ENCODE measurements at places on chromosomes 1 and 21. TPM values are rescaled to one million over a fixed set of nuclear protein-coding genes. Genes with fewer than 3 reads are reported as not detected.

The KLF17 gene
- total RNA-seq, result 0.25 TPM

The KCND3 gene
- 8.1 TPM for total RNA-seq

The UBE2U gene
- total RNA-seq, result not detected

The KIFAP3 gene
- 30.0 TPM for total RNA-seq

The SHISAL2A gene
- 3.2 TPM for total RNA-seq

The MARK1 gene
- 13.0 TPM for total RNA-seq

The MAP3K21 gene
- 6.9 TPM for total RNA-seq

The ASCL5 gene
- not detected for total RNA-seq

The MPZL1 gene
- total RNA-seq, result 69.7 TPM

The CFHR1 gene
- total RNA-seq, result not detected

The LDLRAD1 gene
- total RNA-seq, result not detected

The RGS1 gene
- 145 TPM for total RNA-seq

The OR2T29 gene
- total RNA-seq, result not detected

The PLA2G2D gene
- total RNA-seq, result not detected

The GBP5 gene
- total RNA-seq, result 4.2 TPM

The PIGM gene
- 2.7 TPM for total RNA-seq

The TMEM82 gene
- total RNA-seq, result not detected

The SYCP1 gene
- not detected for total RNA-seq

The ITGB2 gene
- total RNA-seq, result 35.1 TPM

The PRKAA2 gene
- total RNA-seq, result 3.7 TPM

The BATF3 gene
- total RNA-seq, result 7.9 TPM

The LYPD8 gene
- not detected for total RNA-seq

The FAM163A gene
- total RNA-seq, result 2.5 TPM

The SPRR4 gene
- total RNA-seq, result not detected

The TRNP1 gene
- total RNA-seq, result 13.0 TPM

The FBXO2 gene
- total RNA-seq, result 27.3 TPM

The CFHR3 gene
- total RNA-seq, result not detected

The F3 gene
- total RNA-seq, result 63.6 TPM

The SFN gene
- 406 TPM for total RNA-seq

The FAM151A gene
- total RNA-seq, result not detected

The WNT9A gene
- 2.9 TPM for total RNA-seq

The IL22RA1 gene
- total RNA-seq, result 4.2 TPM

The FNDC10 gene
- 6.1 TPM for total RNA-seq

The CFAP141 gene
- total RNA-seq, result not detected

The SV2A gene
- total RNA-seq, result 7.6 TPM

The UBE4B gene
- 51.1 TPM for total RNA-seq

The HP1BP3 gene
- 267 TPM for total RNA-seq

The CD1B gene
- not detected for total RNA-seq

The DISC1 gene
- total RNA-seq, result 12.3 TPM

The RRP15 gene
- 3.7 TPM for total RNA-seq

The SPRR2A gene
- total RNA-seq, result 74.6 TPM

The RAB13 gene
- 49.8 TPM for total RNA-seq

The ACAP3 gene
- total RNA-seq, result 68.5 TPM

The TDRD5 gene
- total RNA-seq, result not detected

The C1orf94 gene
- not detected for total RNA-seq

The C1orf21 gene
- total RNA-seq, result 24.1 TPM

The ACP6 gene
- total RNA-seq, result 14.2 TPM

The HMCN1 gene
- total RNA-seq, result 10.6 TPM

All from vagina (tissue), 2 donors.